GM23248 (cell line): ENCODE measurements at places on chromosomes 5 and 9.

GRCh38 chr5:174419540-174420132 is 304.7 kb upstream of the MSX2 start:
- no peaks in the 10 kb centered on the region for H3K4me1 ChIP-seq
- H3K27me3 ChIP-seq: peaks cover 29% of the 10 kb centered on the region
- H3K36me3 ChIP-seq: no peaks in the 10 kb centered on the region
- H3K27ac ChIP-seq: no peak overlapping the region
- no peak overlapping the region for H3K4me3 ChIP-seq
- peak; percentile 89 for DNase-seq

DNA sequence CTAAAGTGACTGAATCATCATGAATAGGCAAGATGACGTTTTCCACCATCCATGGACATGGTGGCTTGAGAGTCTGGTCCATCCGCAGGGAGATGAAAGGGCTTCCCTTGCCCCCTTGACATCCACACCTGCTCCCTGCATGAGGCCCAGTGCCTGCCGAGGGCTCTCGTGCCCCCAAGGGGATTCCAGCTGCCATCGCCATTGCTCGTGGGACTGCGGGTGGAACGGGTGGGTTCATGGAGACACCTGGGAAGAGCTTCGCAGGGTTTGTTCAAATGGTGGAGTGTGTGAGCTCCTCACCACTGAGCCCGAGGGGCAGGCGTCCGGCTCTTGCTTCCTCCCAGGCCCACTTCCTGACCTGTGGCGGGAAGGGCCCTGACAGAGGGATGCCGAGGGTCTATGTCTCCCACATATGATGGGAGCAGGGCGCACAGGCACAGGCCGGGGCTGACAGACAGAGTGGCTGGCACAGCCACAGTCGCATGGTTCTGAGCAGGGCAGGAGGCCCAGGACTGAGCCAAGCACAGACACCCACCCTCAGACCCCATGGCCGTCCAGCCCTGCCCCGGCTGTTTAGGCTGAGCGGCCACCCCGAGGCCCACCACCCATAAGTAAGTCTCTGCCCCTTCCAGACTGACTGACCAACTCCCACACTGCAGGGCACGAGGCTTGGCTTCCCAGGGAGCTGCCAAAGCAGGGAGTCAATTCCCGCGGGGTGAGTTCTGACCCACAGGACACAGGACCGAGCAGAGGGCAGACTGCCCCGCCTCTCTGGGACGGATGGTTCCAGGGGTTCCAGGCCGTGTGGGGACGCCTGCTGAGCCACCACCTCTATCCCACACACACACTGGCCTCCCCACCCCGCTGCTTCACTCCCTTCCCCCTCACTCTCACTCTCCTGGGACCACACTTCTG is 70.0 kb upstream of the PPP1R26 start:
- H3K36me3 ChIP-seq: no peaks in the 10 kb centered on the region
- H3K4me1 ChIP-seq: no peaks in the 10 kb centered on the region
- DNase-seq: no peak
- peaks cover 15% of the 10 kb centered on the region for H3K27me3 ChIP-seq
- no peak overlapping the region for H3K27ac ChIP-seq
- H3K4me3 ChIP-seq: no peak overlapping the region

- no peak for DNase-seq
- no peaks in the 10 kb centered on the region for H3K4me1 ChIP-seq
- H3K27me3 ChIP-seq: no peaks in the 10 kb centered on the region
These were observed 484.1 kb upstream of the SEMA6A start for GRCh38 chr5:117058740-117059139.

GRCh38 chr5:176132471-176133288 is 105.5 kb upstream of the SIMC1 start:
- no peaks in the 10 kb centered on the region for H3K4me1 ChIP-seq
- H3K36me3 ChIP-seq: no peaks in the 10 kb centered on the region
- no peak overlapping the region for H3K4me3 ChIP-seq
- no peak for DNase-seq
- peaks cover 42% of the 10 kb centered on the region for H3K27me3 ChIP-seq

DNA sequence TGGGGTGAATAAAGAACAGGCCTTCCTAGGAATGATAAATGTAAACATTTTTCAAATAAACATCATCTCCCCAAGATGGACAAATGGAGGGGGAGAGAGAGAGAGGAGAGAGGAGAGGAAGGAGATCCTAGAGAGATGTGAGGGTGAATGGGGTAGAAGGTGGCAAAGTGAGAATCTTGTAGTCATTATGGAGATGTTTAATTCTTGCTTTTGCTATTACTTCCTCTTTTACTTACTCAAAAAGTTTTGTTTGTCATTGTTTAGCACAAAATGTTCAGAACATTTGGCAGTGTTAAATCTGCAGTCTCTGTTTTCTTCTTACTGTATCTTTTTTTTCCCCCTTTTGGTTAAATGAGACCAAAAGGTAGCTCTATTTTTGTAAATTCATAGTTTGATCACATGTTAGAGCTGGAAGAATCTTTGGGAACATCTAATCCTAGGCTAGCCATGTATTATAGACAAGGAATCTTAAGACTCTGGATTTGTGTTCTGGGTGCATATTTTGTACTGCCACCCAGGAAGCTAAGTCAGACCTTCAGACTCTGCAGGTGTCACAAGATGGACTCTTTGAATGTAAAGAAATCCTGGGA is 266.1 kb downstream of the NTRK2 start:
- no peaks in the 10 kb centered on the region; the same call in 1 of the 2 replicates for H3K27me3 ChIP-seq
- no peak for DNase-seq
- H3K36me3 ChIP-seq: no peaks in the 10 kb centered on the region

DNA sequence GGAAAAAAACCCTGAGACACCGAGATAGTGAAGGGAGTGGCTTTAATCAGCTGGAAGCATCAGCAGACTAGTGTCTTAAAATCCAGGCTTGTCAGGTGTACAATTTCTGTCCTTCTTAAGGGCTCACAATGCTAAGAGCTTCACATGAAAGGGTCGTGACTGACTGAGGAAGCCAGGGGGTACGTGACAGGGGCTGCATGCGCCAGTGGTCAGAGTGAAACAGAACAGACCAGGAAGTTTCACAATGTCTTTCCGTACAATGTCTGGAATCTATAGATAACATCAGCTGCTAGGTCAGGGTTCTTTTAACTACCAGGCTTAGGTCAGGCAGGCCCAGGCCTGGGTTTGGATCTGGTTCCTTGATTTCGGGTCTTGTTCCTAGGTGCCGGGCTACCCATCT is 253.0 kb downstream of the CDH10 start:
- H3K36me3 ChIP-seq: no peaks in the 10 kb centered on the region
- DNase-seq: no peak
- H3K27me3 ChIP-seq: no peaks in the 10 kb centered on the region
- H3K4me1 ChIP-seq: no peaks in the 10 kb centered on the region
- no peak overlapping the region for H3K4me3 ChIP-seq

- DNase-seq: no peak
- H3K36me3 ChIP-seq: no peaks in the 10 kb centered on the region
- no peaks in the 10 kb centered on the region for H3K4me1 ChIP-seq
- no peaks in the 10 kb centered on the region for H3K27me3 ChIP-seq
- H3K27ac ChIP-seq: no peak overlapping the region
These were observed 503.3 kb upstream of the GRIA1 start for GRCh38 chr5:152987131-152987530.

- H3K27ac ChIP-seq: no peak overlapping the region
- H3K36me3 ChIP-seq: peaks cover 10% of the 10 kb centered on the region; the same call in 1 of the 2 replicates
- peaks cover 20% of the 10 kb centered on the region for H3K4me1 ChIP-seq
- no peak overlapping the region for H3K4me3 ChIP-seq
- H3K27me3 ChIP-seq: no peaks in the 10 kb centered on the region
- DNase-seq: no peak
These were observed 129.0 kb downstream of the PAPPA start for GRCh38 chr9:116282597-116282996.
